DMS53 (cell line): ENCODE measurements at places on chromosomes 16 and 17.

- DNase-seq = no peak
These were observed 5.1 kb upstream of the RBFOX3 start for GRCh38 chr17:79615926-79616325.

- no peak for DNase-seq
These were observed 36.5 kb downstream of the TRARG1 start for GRCh38 chr17:1315891-1316403.

DNA sequence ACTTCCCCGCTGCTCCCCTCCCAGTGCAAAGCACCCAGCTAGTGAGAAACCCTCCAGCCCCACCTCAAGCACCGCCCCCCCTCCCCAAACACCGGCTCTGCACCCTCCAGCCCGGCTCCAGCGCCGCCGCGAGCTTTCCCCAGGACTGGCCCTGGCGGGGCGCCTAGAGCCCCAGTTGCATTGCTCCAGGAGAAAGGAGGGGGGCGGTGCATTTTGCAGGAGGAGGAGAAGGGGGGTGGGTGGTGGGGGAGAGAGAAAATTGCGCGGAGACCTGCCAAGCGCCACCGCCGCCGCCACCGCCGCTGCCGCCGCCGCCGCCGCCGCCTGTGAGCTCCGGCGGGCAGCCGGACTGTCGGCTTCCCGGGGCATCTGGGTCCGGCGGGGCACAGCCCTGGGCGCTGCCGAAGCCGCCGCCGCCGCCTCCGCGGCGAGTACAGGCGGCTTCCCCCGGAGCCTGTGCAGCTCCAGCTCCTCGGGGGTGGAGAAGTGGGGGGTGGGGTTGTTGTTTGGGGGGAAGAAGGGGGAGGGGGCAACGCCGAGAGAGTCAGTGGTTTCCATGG is 333 bp upstream of the NOG start:
- peak; percentile 75 for DNase-seq

DNA sequence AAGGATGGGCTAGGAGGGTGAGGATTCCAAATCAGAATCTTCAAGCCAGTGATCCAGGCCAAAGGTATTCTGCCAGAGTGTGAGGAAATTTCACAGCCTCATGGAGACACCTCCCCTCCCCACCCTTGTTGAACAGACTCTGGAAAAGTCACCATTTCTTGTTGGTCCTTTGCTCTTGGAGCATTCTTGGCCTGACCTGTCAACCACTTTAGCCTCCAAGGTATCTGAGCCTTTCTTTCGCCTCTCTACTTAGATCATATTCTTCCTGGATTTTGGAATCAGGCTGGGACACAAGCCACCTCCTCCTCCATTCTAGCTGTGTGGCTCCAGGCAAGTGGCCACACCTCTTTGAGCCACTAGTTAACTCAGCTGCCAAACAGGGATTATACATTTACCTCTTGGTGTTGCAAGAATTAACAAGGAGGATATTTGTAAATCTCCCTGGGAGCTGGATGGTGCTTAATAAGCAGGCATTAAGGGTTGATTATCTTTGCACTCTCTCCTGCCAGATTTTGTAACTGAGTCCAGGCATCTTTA is 193.5 kb downstream of the WWOX start:
- DNase-seq = peak; percentile 57

DNA sequence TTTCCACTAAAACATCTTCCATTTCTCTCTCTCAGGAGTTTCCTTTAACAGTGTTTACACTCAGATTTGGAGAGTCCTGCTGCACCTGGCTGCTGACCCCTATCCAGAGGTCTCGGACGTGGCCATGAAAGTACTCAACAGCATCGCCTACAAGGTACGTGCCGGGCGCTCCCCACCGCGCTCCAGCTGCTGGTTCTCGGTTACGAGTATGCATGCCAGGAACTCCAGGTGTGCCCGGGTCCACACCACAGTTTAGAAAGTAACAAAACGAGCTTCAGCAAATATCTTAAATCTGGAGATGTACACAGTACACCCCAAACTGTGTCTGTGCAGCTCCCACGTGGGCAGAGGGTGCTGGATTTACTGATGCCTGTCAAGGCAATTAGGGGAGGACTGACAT is 82.9 kb upstream of the CHMP6 start:
- no peak for DNase-seq

DNA sequence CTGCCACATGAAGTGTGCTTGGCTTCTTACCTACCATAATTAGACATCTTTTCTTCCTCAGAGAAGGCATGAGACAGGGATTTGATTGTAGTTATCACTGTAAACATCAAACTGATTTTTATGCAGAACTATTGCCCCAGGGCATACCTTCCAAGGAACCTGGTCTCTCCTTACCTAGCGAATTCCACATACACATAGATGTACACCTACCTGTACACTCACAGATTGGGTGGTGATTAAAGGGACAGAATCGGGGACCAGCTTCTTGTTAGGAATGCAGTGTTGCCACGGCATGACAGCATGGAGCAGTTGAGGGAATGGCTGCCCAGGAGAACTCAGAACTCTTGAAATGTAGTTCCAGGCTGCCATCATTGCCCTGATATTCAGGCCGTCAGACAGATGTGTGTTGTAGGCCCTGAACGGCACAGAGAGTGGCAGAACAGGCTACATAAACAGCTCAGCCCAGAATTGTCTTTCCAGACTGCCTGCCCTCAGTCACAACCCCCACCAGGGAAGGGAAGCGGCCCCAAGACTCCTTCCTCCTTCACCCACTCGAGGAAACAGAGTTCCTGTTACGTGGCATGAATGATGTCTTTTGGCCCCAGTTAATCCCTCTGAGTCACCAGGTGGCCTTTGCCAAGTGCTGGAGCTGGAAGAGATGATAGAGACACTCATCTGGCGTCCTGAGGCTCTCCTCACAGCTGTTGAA is 17.8 kb upstream of the NAGLU start:
- peak; percentile 43 for DNase-seq

- peak; percentile 20 for DNase-seq
These were observed 110.7 kb upstream of the HLF start for GRCh38 chr17:55154101-55154500.

DNA sequence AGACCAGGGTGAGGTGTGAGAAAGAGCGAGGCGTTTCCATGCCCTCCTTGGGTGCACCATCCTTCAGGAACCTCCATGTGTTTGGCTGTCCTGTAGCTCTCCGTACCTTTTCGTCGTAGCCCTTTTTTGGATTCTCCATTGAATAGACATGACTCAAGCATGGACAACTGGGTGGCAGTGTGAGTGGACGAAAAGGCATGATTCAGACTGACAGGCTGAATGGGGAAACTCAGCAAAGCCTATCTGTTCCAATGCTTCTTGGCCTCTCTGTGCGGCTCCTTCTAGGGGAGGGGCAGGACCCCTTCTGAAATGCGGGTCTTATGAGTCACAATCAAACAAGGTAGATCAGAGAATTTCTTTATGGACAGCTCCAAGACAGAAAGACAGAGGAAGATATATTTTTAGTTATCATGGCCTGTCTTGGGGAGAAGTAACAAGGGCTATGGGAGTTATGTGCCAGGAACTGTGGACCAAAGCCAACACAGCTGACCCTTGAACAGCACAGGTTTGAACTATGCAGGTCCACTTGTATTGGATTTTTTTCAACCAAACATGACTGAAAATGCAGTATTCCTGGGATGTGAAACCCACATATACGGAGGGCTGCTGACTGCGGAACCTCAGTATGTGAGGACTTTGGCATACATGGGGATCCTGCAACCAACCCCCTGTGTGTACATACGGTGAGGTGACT is 22.9 kb downstream of the ADORA2B start:
- DNase-seq = no peak

GRCh38 chr17:4554441-4554996 is 665 bp downstream of the MYBBP1A start:
- DNase-seq = peak; percentile 31

- no peak for DNase-seq
These were observed 1.6 kb downstream of the MAP2K4 start for GRCh38 chr17:12022310-12022709.

- no peak for DNase-seq
These were observed 6.3 kb upstream of the PABPN1L start for GRCh38 chr16:88872650-88873331.

- peak; percentile 80 for DNase-seq
These were observed 1.2 kb downstream of the COA3 start for GRCh38 chr17:42797067-42798007.

- DNase-seq = no peak
These were observed 119.0 kb upstream of the EEF2KMT start for GRCh38 chr16:5216441-5217080.

DNA sequence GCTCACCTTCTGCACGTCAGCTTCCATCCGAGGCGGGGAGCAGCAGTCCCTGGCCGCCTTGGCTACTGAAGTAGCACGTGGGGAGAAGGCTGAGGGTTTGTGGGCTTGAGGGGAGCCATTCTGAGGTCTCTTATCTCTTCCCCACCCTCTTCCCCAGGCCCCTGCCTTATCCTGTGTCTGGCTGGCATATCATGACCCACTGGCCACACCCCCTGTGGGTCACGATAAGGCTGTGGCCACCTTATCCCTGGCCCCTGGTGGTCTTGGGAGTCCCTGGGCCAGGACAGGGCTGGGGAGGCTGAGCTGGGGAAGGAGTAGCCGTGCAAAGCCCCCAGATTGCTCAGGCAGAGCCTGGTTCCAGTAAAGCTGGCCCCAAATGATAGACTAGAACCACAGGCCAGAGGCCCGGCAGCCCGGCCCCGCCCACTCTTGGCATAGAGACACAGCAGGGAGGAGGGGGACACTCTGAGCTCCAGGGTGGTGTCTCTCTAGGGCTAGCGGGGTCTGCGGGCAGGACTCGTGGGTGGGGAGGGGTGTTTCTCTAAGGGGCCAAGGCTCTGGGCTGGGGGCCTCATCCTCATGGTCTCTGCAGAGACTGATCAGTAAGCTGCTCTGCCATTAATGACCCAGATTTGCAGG is 7.6 kb downstream of the SPNS2 start:
- no peak for DNase-seq

- peak; percentile 36 for DNase-seq
These were observed 28.5 kb downstream of the KIFC3 start for GRCh38 chr16:57773655-57774295.

GRCh38 chr16:78100112-78100467 is 636 bp downstream of the WWOX start:
- no peak for DNase-seq

DNA sequence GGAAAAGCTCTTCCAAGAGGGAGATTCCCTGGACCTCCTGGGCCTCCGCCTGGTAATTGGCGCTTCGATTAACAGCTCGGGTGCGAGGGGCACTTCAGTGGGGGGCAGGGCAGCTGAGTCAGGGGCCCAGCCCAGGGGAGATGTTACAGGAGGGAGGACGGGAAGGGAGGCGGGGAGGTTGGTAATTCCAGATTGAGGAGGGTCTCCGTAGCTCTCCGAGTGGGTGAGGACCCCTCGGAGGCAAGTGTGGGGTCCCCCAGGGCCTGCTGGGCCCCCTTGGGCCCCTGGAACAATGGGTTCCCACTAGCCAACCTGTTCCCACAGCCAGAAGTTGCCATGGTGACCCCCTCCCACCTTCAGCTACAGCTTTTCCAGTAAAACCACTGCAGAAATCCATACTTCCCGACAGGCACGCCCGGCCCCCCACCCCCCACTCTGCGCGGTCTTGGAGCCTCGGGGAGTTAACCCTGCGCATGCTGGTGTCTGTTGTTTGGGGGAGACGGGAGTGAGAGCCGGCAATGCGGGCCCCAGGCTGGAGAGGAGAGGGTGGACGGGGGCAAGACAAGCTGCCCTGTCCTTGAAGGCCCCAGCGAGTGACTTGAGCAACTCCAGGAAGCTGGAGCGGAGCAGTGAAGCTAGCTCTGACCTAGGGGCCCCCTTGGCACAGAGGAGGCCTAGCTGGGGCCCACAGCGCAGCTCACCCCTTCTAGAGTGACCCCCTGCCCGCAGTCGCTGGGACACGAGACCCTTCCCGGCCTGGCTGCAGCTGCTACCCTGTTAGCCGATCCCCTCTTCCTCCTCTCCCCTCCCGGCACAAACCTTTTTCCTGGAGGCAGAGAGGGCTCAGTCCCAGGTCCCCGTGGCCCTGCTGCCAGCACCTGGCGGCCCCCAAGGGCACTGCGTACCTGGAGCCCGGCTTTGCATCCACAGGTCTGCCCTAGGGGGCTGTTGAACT is 37.8 kb downstream of the TMEM235 start:
- DNase-seq = peak; percentile 45

GRCh38 chr17:51668155-51668962 is 408.0 kb downstream of the UTP18 start:
- DNase-seq = no peak

- no peak for DNase-seq
These were observed 9.3 kb downstream of the ZCCHC14 start for GRCh38 chr16:87483481-87483880.

DNA sequence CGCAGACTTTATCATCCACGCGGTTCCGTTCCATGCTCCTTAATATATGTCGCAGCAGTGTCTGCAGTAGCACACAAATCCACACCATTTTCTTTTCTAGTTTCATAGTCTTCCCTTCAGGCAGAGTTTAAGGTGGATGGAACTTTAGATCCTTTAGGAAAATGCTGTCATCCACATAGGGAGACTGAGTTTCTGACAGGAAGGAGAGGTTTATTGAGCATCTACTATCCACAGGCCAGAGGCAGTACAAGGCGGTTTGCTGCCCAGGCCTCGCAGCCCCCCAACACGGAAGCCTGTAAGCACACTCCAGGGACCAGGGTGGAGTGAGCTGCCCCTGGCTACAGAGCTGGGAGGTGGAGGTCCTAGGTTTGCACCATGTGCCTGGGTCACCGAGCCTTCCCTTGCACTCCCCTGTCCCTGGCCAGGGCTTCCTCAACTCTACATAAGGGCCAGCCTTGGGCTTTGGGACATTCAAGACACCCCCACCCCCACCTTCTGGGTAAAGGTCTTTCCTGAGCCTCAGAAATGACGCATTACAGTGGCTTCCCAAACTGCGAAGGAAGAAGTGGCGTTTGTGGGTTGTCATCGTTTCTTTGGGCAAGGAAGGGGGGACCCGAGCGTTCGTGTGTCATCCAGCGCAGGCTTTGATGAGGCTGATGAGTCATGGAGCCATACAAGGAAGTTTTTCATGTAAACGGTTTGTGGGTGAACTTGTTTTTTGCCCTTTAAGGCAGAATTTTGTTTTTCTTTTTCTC is 146.5 kb upstream of the PLCG2 start:
- peak; percentile 66 for DNase-seq

GRCh38 chr16:27869411-27869810 is 194.1 kb downstream of the GSG1L start:
- DNase-seq = no peak

DNA sequence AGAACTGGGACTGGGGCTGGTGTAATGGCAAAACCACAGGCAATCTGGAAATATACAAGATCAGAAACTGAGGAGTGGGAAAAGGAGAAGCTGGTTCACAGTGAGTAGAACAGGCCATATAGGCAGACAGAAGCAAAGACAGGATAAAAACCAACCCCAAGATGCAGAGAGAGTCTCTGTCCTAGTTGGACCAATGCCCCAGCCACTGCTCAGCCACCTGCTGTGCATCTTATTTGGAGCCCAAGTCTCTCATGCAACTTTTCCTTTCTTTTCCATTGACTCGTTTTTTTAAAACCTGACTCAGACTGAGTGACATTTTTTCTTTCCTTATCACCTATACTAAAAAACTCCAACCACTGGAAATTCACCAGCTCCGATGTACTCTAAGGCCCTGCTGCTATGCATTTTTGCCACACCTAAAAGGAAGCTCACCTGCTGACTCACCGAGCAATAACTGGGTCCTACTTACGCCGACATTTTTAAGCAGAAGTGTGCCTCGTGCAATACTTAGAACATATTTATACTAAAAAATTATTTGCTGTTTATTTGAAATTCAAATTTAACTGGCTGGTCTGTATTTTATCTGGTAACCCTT is 100.8 kb upstream of the XYLT1 start:
- DNase-seq = no peak
